Right atrium auricular region (tissue), 2 donors: ENCODE measurements at places on chromosomes 16 and 17.

DNA sequence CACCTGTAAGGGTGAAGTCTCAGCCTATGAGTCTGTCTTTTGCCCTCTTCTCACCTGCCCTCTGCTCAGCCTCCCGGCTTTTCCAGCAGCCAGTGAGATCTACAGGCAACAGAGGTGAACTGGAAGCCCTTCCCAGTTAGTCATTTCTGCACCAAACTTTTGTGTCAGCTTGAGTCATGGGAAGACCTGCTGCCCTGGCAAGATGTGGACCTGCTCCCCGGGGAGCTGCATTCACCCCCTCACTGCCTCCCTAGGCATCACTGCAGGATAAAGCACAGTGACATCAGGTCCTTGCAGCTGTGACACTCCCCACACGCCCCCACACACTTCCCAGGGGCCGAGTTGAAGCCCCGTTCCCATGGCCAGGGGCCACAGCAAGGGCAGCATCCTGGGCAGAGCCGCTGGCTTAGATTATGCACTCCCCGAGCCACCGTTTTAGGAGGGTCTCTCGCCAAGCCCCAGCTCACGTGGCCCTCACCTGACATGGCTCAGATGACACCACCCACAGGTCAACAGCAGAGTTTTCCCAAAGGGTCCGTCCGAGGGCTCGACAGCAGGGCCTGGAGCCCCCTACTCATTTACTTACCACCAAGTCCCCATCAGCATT, 6.5 kb upstream of the ABR start:
- H3K27me3 ChIP-seq = no peaks in the 10 kb centered on the region
- no peaks in the 10 kb centered on the region for H3K36me3 ChIP-seq
- peak overlapping the region; percentile 82 for H3K27ac ChIP-seq
- no peak for DNase-seq
- peaks cover 58% of the 10 kb centered on the region for H3K4me1 ChIP-seq

- H3K27me3 ChIP-seq = no peaks in the 10 kb centered on the region
- H3K4me3 ChIP-seq = no peak overlapping the region
- H3K27ac ChIP-seq = no peak overlapping the region
- H3K4me1 ChIP-seq = no peaks in the 10 kb centered on the region
- H3K36me3 ChIP-seq = no peaks in the 10 kb centered on the region
- DNase-seq = no peak
These were observed 48.7 kb upstream of the NLK start for GRCh38 chr17:27993723-27994310.

DNA sequence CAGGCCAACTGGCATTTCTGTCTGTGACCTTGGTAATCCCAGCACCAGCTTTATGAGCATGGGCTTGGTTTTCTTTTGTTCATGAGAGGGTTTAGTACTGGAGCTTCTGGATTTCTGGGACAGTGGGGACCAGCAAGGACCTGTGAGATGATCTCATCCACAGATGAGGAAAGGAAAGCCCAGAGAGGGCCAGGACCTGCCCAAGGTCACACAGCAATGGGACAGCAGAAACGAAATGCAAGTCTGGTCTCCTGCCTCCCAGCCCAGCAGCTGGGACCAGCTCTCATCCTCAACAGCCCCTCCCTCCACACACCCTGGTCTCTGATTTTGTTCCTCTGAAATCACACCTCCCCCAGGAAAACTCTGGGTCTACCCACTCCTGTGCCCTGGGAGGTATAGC, 7.2 kb downstream of the SPPL2C start:
- no peaks in the 10 kb centered on the region for H3K4me1 ChIP-seq
- H3K4me3 ChIP-seq = no peak overlapping the region
- H3K27ac ChIP-seq = no peak overlapping the region
- H3K27me3 ChIP-seq = no peaks in the 10 kb centered on the region

DNA sequence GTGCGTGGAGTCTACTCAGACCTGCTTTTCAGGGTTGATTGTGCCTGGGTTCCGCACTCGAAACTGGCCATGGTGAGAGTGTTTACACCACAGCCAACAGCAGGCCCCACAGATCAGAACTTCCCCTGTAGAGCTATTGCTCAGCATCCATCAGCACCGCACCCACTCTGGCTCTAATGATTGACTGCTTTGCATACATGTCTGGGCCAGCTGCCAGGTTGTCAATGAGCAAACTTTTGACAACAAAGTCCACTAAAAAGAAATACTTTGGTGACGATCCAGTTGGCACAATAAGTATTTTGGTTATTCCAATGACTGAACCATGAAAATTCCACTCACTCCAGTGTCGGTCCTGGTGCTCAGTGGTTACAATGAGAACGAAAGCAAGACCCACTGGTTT, 190.7 kb downstream of the FOXL1 start:
- DNase-seq = no peak
- no peak overlapping the region for H3K27ac ChIP-seq
- H3K4me3 ChIP-seq = no peak overlapping the region
- H3K27me3 ChIP-seq = no peaks in the 10 kb centered on the region
- no peaks in the 10 kb centered on the region for H3K36me3 ChIP-seq
- no peaks in the 10 kb centered on the region for H3K4me1 ChIP-seq

- no peaks in the 10 kb centered on the region for H3K36me3 ChIP-seq
- H3K4me3 ChIP-seq = no peak overlapping the region
- no peak for DNase-seq
- H3K27ac ChIP-seq = no peak overlapping the region
- no peaks in the 10 kb centered on the region for H3K27me3 ChIP-seq
- H3K4me1 ChIP-seq = no peaks in the 10 kb centered on the region
These were observed 15.5 kb downstream of the TBC1D24 start for GRCh38 chr16:2490190-2491105.

DNA sequence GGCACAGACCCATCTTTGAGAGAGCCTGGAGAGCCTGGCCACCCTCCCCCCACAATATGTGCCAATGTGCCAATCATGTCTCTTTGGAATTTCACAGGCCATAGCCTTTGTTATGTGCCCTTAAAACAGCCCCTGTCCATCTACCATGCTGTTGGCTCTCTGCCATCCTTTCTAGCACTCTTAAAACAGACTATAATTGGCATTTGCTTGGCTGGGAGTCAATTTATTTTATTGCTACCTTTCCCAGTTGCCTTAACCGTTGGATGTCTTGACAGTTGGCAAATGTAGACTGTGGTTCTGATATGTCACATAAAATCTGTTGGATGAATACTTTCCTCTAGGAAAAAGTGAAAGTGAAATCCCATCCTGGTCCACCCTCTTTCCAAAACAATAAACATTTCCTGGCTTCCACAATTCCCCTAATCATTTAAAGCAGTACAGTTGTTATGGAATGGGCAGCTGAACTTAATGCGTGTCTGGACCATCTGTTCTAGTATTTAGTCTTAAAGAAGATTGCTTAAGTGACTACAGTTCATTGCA, 394.0 kb downstream of the KCNJ2 start:
- H3K27me3 ChIP-seq = no peaks in the 10 kb centered on the region
- no peak for DNase-seq
- no peaks in the 10 kb centered on the region for H3K36me3 ChIP-seq

- H3K4me1 ChIP-seq = no peaks in the 10 kb centered on the region
- H3K27ac ChIP-seq = no peak overlapping the region
- H3K36me3 ChIP-seq = peaks cover 23% of the 10 kb centered on the region
- H3K27me3 ChIP-seq = no peaks in the 10 kb centered on the region
- H3K4me3 ChIP-seq = no peak overlapping the region
These were observed 20.8 kb downstream of the ABHD15 start for GRCh38 chr17:29546085-29546484.

DNA sequence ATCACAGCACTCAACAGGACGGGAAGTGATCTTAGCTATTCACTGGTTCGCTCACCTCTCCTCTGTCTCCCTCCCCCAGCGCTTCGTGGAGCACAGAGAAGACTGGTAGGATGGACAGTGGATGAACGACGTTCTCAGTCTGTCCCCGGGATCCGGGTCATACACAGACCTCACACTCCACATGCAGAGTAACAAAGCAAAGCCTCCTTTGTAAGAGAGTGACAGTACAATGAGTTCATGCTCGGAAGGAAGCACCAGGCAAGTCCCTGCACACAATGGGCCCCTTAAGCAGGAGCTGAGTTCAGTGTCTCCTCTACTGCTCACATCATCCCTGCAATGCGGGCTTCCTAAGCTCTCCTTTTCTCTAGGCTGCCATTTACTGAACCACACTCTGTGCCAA, 356.9 kb downstream of the C16orf95 start:
- no peaks in the 10 kb centered on the region for H3K4me1 ChIP-seq
- no peak for DNase-seq
- no peak overlapping the region for H3K27ac ChIP-seq
- no peaks in the 10 kb centered on the region for H3K36me3 ChIP-seq
- no peak overlapping the region for H3K4me3 ChIP-seq
- no peaks in the 10 kb centered on the region for H3K27me3 ChIP-seq

GRCh38 chr16:19283637-19284036, 1.9 kb upstream of the CLEC19A start:
- no peak for DNase-seq
- H3K36me3 ChIP-seq = no peaks in the 10 kb centered on the region
- no peaks in the 10 kb centered on the region for H3K4me1 ChIP-seq
- H3K27ac ChIP-seq = no peak overlapping the region
- no peaks in the 10 kb centered on the region for H3K27me3 ChIP-seq
- no peak overlapping the region for H3K4me3 ChIP-seq

GRCh38 chr16:56975714-56976113, 13.6 kb upstream of the NLRC5 start:
- no peaks in the 10 kb centered on the region for H3K4me1 ChIP-seq
- H3K36me3 ChIP-seq = no peaks in the 10 kb centered on the region
- DNase-seq = no peak
- no peak overlapping the region for H3K4me3 ChIP-seq
- H3K27ac ChIP-seq = no peak overlapping the region

DNA sequence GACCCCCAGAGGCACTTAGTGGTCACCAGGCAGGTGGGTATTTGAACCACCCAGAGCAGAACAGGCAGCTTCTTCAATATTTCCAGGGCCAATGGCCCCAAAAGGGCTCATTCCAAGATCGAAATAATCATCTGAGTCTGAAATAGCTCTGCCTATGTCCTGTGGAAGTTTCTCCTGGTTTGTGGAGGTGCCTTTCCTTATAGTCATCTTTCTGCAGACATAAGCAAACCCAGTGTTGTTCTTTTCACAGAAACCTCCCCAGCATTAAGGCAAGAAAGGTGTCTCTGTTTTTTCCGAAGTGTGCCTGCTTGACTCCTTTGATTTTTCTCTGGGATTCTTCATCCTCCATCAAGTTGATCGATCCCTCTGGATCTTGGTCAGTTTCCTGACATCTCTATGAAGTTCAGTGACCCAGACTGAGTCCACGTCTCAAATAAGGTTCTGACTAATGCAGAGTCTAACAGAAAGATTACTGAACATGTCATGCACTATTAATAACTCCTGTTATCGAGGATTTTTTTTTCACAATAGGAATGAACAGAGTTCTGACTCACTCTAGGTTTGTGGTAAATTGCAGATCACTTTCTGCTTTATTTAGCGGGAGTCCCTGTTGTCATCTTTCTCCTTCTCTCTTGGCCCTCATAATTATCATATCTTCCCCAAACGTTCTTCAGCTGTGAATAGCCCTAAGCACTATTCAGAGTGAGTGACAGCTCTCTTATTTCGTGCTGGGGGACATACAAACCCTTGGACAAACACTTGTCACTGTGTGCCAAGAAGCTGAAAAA, 1.5 kb downstream of the LRRC3C start:
- no peaks in the 10 kb centered on the region for H3K4me1 ChIP-seq
- no peaks in the 10 kb centered on the region for H3K27me3 ChIP-seq
- H3K4me3 ChIP-seq = peak overlapping the region; percentile 79
- H3K36me3 ChIP-seq = no peaks in the 10 kb centered on the region
- DNase-seq = no peak

DNA sequence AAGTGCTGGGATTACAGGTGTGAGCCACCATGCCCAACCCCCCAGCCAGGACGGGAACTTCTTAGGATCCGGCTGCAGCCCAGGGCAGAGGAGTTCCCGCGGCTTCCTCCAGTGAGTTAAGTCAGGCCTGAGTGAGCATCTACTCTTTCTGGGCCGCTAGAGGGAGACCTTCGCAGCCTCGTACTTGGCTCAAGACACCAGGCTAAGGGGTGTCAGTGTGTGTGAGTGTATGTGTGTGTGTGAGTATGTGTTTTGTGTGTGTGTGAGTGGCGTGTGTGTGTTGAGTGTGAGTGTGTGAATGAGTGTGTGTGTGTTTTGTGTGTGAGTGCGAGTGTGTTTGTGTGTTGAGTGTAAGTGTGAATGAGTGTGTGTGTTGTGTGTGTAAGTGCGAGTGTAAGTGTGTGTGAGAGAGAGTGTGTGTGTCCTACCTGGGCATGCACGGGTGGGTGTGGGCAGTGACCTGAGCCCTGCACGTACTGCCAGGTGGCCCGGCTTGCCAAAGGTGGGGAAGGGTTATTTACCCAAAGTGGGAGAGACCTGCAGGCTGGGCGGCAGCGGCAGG, 58.5 kb downstream of the TMEM235 start:
- no peak overlapping the region for H3K27ac ChIP-seq
- H3K36me3 ChIP-seq = no peaks in the 10 kb centered on the region
- no peaks in the 10 kb centered on the region for H3K4me1 ChIP-seq
- no peak overlapping the region for H3K4me3 ChIP-seq
- DNase-seq = peak; percentile 82

- no peak overlapping the region for H3K27ac ChIP-seq
- no peak overlapping the region for H3K4me3 ChIP-seq
- no peaks in the 10 kb centered on the region for H3K4me1 ChIP-seq
- DNase-seq = no peak
- H3K36me3 ChIP-seq = no peaks in the 10 kb centered on the region
These were observed 22.6 kb downstream of the SMPD3 start for GRCh38 chr16:68425498-68426346.

DNA sequence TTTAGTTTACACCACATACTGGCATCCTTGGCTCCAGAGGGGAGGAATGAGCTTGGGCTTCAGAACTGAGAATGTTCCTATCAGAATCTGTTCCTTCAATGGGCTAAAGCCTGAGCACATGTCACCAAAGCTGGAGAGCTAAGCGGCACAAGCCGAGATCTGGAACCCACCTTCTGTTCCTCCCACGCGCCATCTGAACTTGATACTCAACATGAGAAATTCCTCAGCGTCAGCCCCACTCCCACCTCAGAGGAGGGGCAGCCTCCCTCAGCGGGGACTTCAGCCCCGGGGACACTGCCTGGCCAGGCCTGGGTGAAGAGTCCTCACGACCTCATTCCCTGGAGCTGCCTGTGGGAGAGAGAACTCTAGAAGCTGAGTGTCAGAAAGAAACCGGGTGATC, 22.8 kb upstream of the SLC47A1 start:
- H3K27ac ChIP-seq = no peak overlapping the region
- peaks cover 13% of the 10 kb centered on the region for H3K4me1 ChIP-seq
- no peak for DNase-seq
- no peak overlapping the region for H3K4me3 ChIP-seq
